ENCODE measurements at places on chromosomes 6 and 20.
A peak's percentile ranks its signal among the peaks of the same experiment; 100 is the strongest.

- DNase-seq = no peak
Measured at GRCh38 chr6:146620655-146621054, 21.9 kb downstream of the ADGB start.

- DNase-seq = no peak
Measured at GRCh38 chr6:137542713-137543112, 48.5 kb upstream of the OLIG3 start.

GRCh38 chr6:169510871-169511270 is 191.0 kb downstream of the WDR27 start:
- DNase-seq = no peak

DNA sequence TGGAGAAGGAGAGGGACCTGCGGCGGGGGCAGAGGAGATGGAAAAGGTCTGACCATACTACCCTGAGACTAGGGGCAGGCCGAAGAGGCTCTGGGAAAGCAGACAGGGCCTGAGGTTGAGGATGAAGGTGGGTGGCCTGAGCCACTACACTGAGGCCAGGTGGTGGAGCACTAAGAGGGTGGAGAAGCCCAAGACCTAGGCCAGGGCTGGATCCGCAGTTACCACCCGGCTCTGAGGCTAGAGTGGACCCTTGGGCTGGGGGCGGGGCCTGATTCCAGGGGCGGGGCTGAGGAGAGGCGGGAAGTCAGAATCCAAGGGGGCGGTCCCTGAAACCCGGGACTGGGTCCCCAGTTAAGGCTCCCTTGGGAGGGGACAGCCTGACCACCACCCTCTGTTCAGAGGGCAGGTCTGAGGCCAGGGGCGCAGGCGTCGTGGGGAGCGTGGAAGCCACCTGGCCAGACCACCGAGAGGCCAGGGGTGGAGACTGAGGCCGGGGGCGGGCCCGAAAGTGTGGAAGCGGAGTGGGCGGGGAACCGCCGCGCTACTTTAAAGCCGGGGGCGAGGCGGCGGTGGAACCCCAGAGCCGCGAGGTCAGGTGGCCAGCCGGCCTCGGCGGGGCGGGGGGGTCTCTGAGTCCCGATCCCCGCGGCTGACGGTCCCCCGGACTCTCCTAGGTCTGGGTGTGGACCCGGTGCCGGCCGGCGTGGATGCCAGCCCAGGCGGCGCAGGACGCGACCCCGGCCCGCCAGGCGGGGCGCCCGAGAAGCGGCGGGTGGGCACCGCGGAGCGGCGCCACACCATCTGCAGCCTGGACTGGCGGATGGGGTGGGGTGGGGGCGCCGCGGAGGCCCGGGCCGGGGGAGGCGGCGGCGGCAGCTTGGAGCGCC is 8.3 kb downstream of the CCM2L start:
- peak; percentile 98 for DNase-seq

DNA sequence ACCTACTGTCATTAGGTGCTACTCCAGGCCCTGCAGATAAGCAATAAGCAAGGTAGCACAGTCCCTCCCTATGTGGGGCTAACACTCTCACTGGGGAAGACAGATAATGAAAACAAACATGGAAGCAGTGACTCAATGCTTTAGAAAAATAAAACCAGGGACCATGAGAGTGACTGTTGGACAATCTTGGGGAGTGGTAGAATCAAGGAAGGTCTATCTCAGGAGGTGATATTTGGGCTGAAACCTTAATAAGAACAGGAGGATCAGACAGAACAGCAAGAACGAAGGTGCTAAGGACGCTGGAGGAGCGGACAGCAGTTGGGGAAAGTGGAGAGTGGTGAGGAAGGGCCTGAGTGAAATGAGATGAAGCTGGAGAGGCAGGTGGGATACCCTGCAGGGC is 58.2 kb downstream of the BANF2 start:
- DNase-seq = no peak

DNA sequence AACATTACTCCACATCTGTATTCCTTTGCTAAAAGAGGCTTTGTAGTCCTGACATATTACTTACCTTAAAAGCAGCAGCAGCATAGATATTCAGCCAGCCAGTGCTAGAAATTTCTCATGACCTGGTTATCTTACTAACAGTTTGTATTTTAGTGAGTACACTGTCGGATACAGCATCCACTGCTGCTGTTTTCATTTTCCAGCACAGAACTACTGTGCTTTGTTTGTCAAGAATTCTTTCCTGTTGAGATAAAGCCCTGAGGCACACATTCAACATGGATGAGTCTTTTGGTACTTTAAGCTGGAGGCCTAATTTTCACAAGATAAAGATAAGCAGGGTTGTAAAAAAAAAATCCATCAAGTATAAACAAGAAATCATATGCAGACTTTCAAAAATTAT is 311.2 kb upstream of the OPRM1 start:
- peak; percentile 8 for DNase-seq

DNA sequence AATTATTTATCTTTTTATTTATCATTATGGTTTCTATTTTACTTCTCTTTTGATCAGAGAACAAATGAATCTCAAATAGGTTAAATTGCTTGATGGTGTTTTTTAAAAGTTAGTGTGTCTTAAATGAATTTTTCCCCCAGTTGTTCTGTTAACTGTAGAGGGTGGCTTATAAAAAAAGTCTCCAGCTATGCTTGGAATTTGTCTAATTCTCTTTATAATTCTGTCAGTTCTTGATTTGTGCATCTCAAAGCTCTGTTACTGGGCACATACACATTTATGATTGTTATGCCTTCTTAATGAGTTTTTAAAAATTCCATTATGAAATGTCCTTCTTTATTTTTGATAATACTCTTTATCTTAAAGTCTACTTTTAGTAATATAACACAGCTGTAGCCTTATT is 58.0 kb downstream of the LIN28B start:
- DNase-seq = no peak

DNA sequence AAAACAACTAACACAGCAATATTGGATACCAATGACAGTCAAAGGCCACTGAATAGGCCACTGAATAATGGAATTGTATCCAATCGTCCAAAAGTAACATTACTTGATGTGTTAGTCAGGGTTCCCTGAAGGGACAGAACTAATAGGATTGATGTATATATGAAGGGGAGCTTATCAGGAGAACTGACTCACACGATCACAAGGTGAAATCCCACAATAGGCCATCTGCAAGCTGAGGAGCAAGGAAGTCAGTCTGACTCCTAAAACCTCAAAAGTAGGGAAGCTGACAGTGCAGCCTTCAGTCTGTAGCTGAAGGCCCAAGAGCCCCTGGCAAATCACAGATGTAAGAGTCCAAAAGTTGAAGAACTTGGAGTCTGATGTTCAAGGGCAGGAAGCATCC is 571.4 kb downstream of the PRKN start:
- no peak for DNase-seq

- DNase-seq = no peak
Measured at GRCh38 chr20:25486377-25486776, 78.9 kb downstream of the GINS1 start.

DNA sequence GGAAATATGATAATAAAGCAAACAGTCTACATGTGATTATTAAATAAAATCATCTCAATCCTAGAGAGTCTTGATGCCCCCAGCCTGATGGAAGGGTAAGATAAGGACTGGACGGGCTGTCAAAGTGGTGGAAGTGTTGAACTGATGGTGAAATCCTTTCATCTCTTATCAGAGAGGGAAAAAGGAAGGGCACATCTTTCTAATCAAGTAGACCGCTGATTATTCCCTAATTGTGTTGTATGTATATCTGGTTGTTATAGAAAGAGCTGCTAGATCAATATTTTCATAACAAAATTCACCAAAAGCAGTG is 184.5 kb downstream of the PDE7B start:
- DNase-seq = no peak

DNA sequence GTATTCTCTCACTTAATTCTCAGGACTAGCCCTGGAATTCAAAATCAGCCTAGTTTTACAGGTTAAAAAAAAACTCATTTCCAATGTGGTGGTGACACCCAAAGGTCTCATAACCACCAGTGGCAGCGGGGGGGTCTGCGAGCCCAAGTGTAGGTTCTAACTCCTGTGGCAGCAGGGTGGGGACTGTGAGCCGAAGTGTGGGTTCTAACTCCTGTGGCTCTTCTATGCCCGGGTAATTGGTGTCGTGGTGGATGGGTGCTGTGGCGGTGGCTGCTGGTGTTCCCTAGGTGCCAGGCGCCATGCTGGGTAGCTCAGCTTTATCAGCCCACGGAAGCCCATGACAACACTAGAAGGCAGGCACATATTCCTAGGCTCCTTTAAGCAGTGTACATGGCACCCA is 4.9 kb upstream of the ANKRD60 start:
- no peak for DNase-seq

DNA sequence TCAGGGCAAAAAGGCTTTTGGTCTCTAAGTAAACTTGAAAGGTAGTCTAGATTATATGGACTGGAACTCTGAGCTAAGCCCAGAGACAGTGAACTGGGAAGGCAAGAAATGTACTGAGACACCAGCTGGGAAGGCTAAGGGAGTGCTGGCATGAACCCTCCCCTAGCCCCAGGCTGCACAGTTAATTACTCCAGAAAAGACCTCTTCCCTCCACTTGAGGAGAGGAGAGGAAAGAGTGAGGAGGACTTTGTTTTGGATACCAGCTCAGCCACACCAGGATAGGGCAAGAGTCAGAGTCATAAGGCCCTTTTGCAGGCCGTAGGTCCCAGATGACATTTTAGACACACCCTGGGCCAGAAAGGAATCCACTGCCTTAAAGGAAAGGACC is 84.1 kb upstream of the GJE1 start:
- no peak for DNase-seq

- DNase-seq = no peak
Measured at GRCh38 chr6:32718879-32719278, 22.3 kb upstream of the HLA-DQA2 start.

- no peak for DNase-seq
Measured at GRCh38 chr20:32078791-32079190, 26.7 kb downstream of the HCK start.
